ENCODE measurements at places on chromosomes 13 and 19.

DNA sequence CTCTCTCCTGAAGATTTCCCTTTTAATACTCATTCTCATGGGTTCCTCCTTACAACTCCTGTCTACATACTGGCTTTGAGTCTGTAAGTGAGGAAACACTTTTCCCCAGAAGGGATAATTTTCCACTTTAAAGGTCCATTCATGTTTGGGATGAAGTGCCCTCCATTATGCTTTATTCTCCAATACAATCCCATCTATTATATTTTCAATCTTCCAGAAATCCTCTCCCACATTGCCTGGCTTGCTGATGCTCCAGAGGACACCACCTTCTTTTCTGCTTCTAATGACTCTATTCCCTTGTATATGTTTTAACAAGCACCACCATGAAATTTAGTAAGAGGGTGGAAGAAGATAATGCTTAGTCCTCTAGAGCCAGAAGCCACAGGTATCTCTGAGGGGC, 92.7 kb upstream of the NBEA start:
- DNase-seq: no peak

- DNase-seq: no peak
These were observed 571.6 kb downstream of the UQCRFS1 start for GRCh38 chr19:28641395-28641794.

DNA sequence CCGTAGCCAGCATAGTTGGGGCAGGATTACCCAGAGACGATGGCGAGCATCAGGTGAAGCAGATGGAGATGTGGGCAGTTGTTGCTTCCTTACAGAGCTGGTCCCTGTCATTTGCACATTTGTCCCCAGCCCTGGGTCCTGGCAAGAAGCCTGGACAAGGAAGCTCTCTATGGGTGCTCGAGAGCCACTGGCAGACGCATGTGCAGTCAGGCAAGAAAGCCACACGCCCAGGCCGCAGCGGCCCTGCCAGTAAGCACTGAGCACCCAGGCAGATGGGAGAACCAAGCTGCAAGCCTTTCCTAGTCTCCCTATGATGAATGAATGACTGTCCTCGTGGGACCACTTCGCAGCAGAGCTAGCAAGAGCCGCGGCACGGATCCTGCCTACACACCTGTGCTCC, 182.8 kb downstream of the FOXO1 start:
- DNase-seq: no peak

- no peak for DNase-seq
These were observed 24.2 kb downstream of the NEK5 start for GRCh38 chr13:52104624-52105023.

GRCh38 chr13:80379245-80379644, 38.3 kb upstream of the SPRY2 start:
- no peak for DNase-seq

GRCh38 chr13:95267662-95268342, 33.4 kb downstream of the ABCC4 start:
- DNase-seq: no peak

DNA sequence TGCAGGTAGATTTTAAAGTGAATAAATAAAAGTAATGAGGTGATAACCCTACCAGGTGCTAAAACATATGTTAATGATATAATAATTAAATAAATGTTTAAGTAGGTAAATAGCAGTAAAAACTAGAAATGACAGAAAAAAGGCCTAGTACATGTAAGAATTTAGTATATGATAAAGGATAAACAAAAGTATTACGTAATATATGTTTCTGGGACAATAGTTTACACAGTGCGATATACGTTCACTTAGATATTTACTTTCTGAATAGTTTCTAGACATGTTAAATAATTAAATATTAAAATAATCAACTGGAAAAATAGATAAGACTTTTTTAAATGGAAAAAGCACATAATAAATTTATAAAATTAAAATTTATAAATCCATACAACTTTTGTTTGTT, 340.9 kb downstream of the LIG4 start:
- no peak for DNase-seq

DNA sequence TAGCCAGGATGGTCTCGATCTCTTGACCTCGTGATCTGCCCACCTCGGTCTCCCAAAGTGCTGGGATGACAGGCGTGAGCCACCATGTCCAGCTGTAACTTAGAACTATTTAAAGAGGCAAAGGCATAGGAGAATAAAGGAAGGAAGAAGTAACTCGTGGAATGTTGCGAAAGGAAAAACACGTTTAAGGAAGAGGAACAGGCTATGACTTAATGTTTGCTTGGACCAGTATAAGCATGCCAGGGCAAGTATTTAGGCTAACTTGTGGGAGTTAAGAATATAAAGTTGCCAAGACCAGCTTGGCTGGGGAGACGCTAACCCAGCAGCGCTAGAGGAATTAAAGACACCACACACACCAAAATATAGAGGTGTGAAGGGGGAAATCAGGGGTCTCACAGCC, 33.5 kb downstream of the ZNF844 start:
- DNase-seq: no peak

DNA sequence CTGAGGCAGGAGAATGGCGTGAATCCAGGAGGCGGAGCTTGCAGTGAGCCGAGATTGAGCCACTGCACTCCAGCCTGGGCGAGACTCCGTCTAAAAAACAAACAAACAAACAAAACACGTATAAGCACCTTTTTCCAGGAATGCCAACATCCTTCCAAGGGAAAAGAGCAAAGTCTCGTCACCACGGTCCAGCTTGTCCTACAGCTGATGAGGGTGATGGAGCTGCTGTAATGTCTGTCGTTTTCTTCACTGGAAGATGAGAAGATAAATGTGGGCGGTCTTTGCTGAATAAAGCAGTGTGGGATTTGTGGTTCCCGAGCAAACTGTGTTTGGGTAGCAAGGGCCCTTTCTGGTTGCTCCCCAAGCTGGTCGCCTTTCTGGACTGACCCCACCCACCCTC, 166.6 kb downstream of the PTPRS start:
- no peak for DNase-seq

GRCh38 chr19:31160336-31160926, 188.8 kb downstream of the TSHZ3 start:
- no peak for DNase-seq

- DNase-seq: no peak
These were observed 50.7 kb downstream of the LHFPL6 start for GRCh38 chr13:39552246-39552645.

GRCh38 chr13:71624653-71625600, 242.1 kb downstream of the DACH1 start:
- DNase-seq: peak; percentile 8

- DNase-seq: no peak
These were observed 465.0 kb downstream of the DCT start for GRCh38 chr13:94014461-94014860.

All from NCI-H1436 (cell line).